AG04449 (cell line): ENCODE measurements at places on chromosomes 1 and 21.

DNA sequence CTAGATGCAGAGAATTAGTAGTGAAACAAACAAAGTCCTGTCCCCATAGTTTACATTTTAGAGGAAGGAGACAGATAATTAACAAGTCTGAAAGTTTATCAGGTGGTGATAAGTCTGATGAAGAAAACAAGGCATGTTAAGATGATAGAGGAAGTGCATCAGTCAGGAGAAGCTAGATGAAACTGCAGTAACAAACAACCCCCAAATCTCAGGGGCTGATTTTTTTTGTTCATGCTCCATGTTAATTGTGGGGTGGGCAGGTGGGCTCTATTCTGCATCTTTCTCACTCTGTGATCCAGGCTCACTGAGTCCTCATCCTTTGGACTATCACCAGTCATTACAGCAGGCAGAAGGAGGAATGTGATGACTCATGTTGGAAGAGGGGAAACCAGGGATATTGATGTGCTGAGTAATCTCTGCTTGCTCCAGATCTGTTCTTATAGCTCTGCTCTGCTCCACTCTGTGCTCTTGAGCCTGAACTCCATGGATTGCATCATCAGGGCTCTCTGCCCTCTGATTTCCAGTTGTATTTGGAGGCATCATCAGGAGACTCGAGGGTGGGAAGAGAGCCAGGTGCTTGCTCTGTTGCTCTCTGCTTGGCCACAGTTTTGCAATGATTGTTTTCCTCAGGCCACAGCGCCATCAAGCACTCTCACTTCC lies 166.9 kb downstream of the IER5 start:
- DNase-seq, result peak; percentile 94

GRCh38 chr1:23288201-23288600 lies 55.9 kb downstream of the HNRNPR start:
- DNase-seq, result no peak

DNA sequence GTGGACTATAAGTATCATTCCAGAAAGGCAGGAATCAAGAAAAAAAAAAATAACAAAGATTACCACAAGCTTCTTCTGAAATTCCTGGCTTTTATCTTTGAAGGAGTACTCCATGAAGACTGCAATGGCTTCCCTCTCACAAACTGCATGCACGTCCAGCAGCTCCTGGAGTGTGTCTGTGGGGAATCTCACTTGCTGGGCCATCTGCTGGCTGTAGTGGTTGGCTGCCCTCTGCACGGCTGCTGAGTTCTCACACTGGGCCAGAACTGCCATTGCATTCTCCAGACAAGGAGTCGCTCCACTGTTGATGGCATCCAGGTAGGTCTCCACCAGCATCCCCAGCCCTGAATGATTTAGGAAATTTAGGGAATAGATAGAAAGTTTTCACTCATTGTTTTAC lies 23.3 kb upstream of the GBP2 start:
- DNase-seq, result no peak

- DNase-seq, result peak; percentile 52
These were observed at the start of gene ASH1L for GRCh38 chr1:155562581-155563376. TSS of gene ASH1L (minus strand) at chr1:155562803. CDS start at chr1:155521519, 41,284 bp downstream.

- DNase-seq, result no peak
These were observed 51.0 kb upstream of the IKBKE start for GRCh38 chr1:206419250-206419649.

GRCh38 chr1:30034627-30035521 lies 688.5 kb downstream of the MATN1 start:
- no peak for DNase-seq

DNA sequence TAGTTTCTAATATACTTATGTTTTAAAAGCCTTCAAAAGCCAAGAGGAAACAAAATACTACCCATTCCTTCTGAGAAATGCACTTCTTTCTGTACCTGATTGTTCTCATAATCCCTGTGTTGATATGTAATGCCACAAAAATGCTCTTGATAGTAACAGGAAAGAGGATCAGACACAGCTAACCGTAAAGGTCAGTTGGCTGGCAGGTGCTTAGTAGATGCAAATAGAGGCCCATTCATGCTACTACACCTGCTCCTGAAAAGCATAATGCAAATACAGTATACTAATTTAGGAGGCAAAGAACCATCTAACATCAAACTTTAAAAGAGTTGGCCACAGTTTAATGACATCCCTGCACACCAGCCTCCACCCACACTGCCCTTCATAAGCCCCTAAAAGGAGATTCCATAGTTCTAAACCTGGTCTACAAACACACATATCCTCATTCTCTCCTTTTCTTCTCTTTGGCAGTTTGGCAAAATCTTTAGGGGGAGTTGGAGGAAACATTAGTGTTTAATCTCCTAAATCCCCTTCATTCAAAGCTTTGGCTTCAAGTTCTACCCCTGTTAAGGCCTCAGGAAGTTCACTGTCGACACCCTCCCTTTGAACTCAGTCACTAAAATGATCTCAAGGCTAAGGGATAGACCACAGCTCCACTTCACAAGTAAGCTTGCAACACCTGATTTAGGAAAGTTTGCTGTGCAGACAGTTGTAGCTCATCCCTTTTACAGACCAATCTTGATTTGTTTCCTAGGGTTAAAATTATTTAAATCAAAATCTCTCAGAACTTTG lies 2.9 kb upstream of the CD46 start:
- DNase-seq, result no peak

GRCh38 chr1:103362348-103363007 lies 163.0 kb upstream of the RNPC3 start:
- DNase-seq, result no peak

GRCh38 chr1:184492536-184492935 lies 105.7 kb downstream of the C1orf21 start:
- no peak for DNase-seq
